ENCODE measurements at places on chromosomes 3 and 15. TPM values are rescaled to one million over a fixed set of nuclear protein-coding genes. Genes with fewer than 3 reads are reported as not detected.
A peak's percentile ranks its signal among the peaks of the same experiment; 100 is the strongest.

DNA sequence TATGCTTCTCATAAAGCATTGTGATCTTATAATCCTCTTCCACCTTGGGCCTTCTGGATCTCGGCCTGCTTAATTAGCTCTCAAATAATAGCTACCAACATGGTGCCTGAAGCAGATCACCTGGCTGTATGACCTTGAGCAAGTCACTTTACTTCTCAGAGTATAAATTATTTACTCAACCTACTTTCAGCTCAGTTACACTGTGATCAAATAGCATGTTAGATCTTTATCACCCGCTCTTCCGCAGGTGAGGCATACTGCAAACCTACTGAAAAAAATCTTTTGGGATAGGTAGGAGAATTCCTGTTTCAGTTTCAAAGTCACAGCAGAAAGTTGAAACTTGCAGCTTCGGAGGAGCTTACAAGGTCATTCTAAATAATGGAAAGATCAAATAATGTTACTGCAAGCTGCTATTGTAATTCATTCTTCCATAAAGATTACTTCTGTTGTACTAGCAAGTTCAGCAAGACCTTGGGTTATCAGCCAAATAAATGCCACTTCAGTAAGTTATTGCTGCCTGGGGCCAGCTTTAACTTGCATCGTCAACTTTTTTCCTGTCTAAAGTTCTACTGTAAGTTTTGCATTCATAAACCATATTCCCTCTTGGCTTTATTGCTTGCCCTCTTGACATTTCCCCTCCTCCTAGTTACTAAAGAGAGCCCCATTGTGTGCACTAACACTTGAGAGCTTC, 268.4 kb upstream of the ATP11B start:
- DNase-seq = no peak

DNA sequence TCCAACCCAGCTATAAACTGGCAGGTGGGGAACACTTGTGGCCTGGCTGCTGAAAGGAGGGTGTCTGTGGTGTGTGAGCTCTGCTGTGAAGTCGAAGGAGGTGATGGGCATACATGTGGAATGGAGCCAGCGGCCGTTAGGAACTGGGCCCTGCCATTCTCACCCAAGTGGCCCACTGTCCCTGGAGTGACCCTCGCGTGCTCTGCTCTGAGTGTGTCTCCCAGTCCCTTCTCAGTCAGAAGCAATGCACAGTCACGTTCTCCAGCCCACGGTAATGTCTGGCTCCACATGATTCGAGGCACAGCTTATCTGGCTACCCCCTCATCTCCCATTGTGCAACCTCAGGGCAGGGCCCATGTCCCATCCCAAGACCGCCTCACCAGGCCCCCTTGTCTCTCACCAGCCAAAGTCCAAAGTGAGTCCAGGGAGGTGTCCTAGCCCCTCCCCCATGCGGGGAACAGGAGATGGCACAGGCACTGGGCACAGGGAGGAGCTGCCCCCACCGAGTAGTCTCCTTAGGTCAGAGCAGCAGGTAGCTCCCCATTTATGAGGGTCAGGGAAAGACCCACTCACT, 62.9 kb downstream of the ZNF445 start:
- peak; percentile 31 for DNase-seq

DNA sequence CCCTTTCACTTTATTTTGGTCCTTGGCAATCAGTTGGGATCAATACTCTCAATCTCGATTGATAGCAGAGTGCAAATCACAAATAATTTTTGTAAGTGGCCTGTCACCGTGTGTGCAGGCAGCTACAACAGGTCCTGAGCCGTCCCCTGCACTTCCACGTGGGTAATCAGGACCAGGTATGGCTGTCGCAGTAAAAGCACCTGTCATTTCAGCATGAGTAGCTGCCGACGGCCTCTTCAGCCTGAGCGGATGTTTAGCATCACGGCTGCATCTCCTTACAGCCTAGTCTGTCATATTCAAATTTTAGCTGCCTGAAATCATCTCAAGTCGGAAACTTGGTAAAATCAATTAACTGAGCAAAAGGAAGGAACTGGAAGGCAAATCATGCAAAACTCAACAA, 53.0 kb upstream of the FOXP1 start:
- no peak for DNase-seq

The COL6A6 gene
- total RNA-seq = 0.40 TPM

Data from endodermal cell (in vitro differentiated cells).